Cardiac muscle cell (in vitro differentiated cells and primary cell): ENCODE measurements at places on chromosomes 5 and 9. TPM values are rescaled to one million over a fixed set of nuclear protein-coding genes. Genes with fewer than 3 reads are reported as not detected.

Gene PCDHAC1
- polyA plus RNA-seq, result 3.4 and 5.1 TPM in 2 replicates

- H3K4me3 ChIP-seq, result no peak overlapping the region
- no peaks in the 10 kb centered on the region for H3K4me1 ChIP-seq
- H3K36me3 ChIP-seq, result no peaks in the 10 kb centered on the region
- H3K27me3 ChIP-seq, result peaks cover 19% of the 10 kb centered on the region
- DNase-seq, result no peak
Measured at GRCh38 chr5:92852219-92852618, 728.8 kb downstream of the NR2F1-AS1 start.

- peak overlapping the region; percentile 84 for H3K4me3 ChIP-seq
- peak; percentile 35 for DNase-seq
- H3K4me1 ChIP-seq, result peaks cover 38% of the 10 kb centered on the region
- peaks cover 16% of the 10 kb centered on the region for H3K36me3 ChIP-seq
Measured at GRCh38 chr5:36152324-36153297, 700 bp downstream of the SKP2 start.

DNA sequence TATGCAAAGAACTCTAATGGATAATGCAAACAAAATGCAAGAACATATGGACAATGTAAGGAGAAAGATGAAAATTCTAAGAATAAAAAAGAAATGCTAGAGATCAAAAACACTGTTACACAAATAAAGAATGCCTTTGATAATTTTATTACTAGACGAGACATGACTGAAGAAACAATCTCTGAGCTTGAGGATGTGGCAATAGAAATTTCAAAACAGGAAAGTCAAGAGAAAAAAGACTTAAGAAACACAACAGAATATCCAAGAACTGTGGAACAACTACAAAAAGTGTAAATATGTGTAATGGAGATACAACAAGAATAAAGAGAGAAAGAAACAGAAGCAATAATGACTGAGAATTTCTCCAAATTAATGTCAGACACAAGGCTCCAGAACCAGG, 140.5 kb upstream of the ACOT12 start:
- H3K4me1 ChIP-seq, result peaks cover 11% of the 10 kb centered on the region
- peak overlapping the region; percentile 83 for H3K27ac ChIP-seq
- no peaks in the 10 kb centered on the region for H3K27me3 ChIP-seq
- DNase-seq, result peak; percentile 74

DNA sequence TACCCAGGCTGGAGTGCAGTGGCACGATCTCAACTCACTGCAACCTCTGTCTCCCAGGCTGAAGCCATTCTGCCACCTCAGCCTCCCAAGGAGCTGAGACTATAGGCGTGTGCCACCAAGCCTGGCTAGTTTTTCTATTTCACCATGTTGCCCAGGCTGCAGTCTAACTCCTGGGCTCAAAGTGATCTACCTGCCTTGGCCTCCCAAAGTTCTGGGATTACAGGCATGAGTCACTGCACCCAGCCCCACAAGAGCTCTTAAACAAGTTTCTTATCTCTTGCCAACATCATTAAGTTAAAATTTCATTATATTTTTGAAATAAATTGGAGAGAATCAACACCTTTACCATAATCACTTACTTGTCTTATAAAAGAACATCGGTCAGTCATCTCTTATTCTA, 280.3 kb downstream of the ARHGEF28 start:
- H3K4me3 ChIP-seq, result no peak overlapping the region
- H3K36me3 ChIP-seq, result no peaks in the 10 kb centered on the region
- no peaks in the 10 kb centered on the region for H3K27me3 ChIP-seq
- H3K4me1 ChIP-seq, result no peaks in the 10 kb centered on the region
- H3K27ac ChIP-seq, result no peak overlapping the region

- no peaks in the 10 kb centered on the region for H3K27me3 ChIP-seq
- H3K4me1 ChIP-seq, result peaks cover 33% of the 10 kb centered on the region
- DNase-seq, result peak; percentile 35
- H3K36me3 ChIP-seq, result no peaks in the 10 kb centered on the region
Measured at GRCh38 chr5:72288924-72289323, 31.1 kb downstream of the MRPS27 start.

- no peak overlapping the region for H3K27ac ChIP-seq
- DNase-seq, result no peak
- no peaks in the 10 kb centered on the region for H3K4me1 ChIP-seq
- no peak overlapping the region for H3K4me3 ChIP-seq
- no peaks in the 10 kb centered on the region for H3K36me3 ChIP-seq
Measured at GRCh38 chr9:97774673-97775072, 77.5 kb upstream of the XPA start.

Gene RETREG1
- 39.2 and 46.9 TPM in 2 replicates for polyA plus RNA-seq

GRCh38 chr5:166117072-166118066, 2174.1 kb upstream of the WWC1 start:
- DNase-seq, result no peak
- H3K4me1 ChIP-seq, result no peaks in the 10 kb centered on the region
- no peaks in the 10 kb centered on the region for H3K36me3 ChIP-seq

GRCh38 chr9:131641618-131642495, 96.5 kb downstream of the PRRT1B start:
- DNase-seq, result no peak
- no peaks in the 10 kb centered on the region for H3K36me3 ChIP-seq
- H3K4me3 ChIP-seq, result no peak overlapping the region
- H3K4me1 ChIP-seq, result peaks cover 15% of the 10 kb centered on the region
- H3K27me3 ChIP-seq, result peaks cover 45% of the 10 kb centered on the region

- no peak for DNase-seq
- no peaks in the 10 kb centered on the region for H3K36me3 ChIP-seq
- H3K27ac ChIP-seq, result no peak overlapping the region
- no peaks in the 10 kb centered on the region for H3K4me1 ChIP-seq
- no peaks in the 10 kb centered on the region for H3K27me3 ChIP-seq
- H3K4me3 ChIP-seq, result no peak overlapping the region
Measured at GRCh38 chr5:170619869-170620268, 116.0 kb downstream of the KCNIP1 start.

DNA sequence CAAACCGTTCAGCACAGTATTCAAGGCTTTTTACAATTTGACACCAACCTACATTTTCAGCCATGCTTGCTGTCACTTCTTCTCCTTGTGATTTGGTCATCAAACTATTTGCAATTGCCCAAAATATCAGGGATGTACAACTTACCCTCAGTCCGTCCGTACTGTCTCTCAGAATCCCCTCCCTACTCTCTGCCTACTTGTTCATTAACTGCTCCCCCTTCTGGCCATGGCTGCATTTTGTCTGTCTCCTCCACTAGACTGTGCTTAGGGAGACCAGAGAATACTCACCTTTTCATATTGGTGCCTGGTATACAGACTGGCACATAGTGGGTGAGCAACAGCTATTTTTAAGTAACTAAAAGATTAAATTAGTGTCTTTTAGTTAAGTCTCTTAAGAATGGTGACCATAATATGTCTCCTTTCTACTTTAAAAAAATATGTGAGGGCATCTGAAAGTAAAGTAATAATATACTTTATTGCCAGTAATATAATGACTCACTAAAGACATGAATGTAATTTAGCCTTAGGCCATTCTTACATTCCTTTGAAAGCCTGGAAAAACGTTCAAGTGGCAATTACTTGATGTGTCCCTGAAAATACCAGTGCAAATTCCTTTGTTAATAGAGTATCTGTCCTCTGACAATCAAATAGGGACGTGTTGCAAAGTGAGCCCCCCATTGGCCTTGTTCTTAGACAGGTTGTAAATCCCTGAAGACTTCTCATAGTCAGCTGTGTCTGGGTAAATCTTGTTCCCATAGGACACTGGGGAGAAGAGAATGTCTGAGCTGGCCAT, 27.8 kb downstream of the PRLR start:
- H3K27me3 ChIP-seq, result no peaks in the 10 kb centered on the region
- H3K4me3 ChIP-seq, result no peak overlapping the region
- no peaks in the 10 kb centered on the region for H3K4me1 ChIP-seq
- H3K27ac ChIP-seq, result no peak overlapping the region
- no peaks in the 10 kb centered on the region for H3K36me3 ChIP-seq
- peak; percentile 57 for DNase-seq

GRCh38 chr5:74192606-74193299, 447.8 kb downstream of the ENC1 start:
- no peaks in the 10 kb centered on the region for H3K27me3 ChIP-seq
- H3K36me3 ChIP-seq, result no peaks in the 10 kb centered on the region
- no peak overlapping the region for H3K27ac ChIP-seq
- no peak overlapping the region for H3K4me3 ChIP-seq

DNA sequence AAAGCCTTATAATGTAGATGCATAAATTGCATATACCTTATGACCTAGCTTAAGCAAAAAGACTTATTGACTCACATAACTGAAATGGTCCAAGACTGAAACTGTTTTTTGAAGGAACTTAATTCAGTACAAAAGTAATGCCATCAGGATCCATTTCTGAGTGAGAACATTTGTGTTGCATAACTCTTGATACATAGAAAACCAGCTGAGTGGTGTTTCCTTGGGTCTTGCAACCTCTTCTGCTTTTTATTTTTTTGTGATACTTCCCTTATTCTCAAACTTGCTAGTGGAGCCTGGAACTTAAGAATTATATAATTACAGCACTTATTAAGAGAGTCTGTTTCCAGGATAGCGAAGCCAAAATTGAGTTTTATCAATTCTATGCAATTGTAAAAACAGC, 272.0 kb downstream of the MAN2A1 start:
- no peak for DNase-seq
- H3K27ac ChIP-seq, result no peak overlapping the region
- H3K27me3 ChIP-seq, result peaks cover 96% of the 10 kb centered on the region
- no peaks in the 10 kb centered on the region for H3K36me3 ChIP-seq
- peaks cover 3% of the 10 kb centered on the region for H3K4me1 ChIP-seq

DNA sequence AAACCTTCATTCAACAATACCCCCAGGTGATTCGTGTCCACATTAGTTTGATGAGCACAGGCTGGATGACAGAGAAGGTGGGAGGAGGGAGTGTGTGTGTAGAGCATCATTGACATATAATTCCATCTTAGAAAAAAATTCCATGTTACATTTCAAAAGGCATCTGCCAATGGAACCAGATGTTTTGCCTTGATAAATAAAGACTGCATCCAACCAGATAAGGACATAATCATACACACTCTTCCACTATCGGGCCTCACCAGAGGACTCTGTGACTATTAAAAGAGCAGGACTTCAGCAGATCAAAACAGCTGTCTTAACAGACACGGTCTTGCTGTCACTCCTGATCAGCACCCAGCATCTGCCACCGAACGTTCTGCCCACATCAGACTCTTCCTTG, 96.4 kb upstream of the SPIN1 start:
- no peak overlapping the region for H3K4me3 ChIP-seq
- no peaks in the 10 kb centered on the region for H3K27me3 ChIP-seq
- no peak for DNase-seq

Gene STC2
- polyA plus RNA-seq, result 45.1 and 65.2 TPM in 2 replicates

DNA sequence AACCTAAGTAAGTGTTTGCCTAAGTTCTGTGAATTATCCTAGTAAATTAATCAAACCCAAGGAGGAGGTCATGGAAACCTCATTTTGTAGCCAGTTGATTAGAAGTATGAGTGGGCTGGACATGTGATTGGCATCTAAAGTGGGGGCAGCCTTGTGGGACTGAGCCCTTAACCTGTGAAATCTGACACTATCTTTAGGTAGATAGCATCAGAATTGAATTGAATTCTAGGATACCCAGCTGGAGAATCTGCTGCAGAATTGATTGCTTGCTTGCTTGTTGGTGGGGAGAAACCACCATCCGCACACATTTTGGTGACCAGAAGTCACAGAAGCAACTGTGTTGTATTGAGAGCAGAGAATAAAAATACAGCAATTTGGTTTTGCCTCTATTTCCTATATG, 97.0 kb downstream of the FBXL7 start:
- no peak overlapping the region for H3K27ac ChIP-seq
- H3K4me3 ChIP-seq, result no peak overlapping the region
- no peaks in the 10 kb centered on the region for H3K27me3 ChIP-seq
- H3K4me1 ChIP-seq, result peaks cover 9% of the 10 kb centered on the region

DNA sequence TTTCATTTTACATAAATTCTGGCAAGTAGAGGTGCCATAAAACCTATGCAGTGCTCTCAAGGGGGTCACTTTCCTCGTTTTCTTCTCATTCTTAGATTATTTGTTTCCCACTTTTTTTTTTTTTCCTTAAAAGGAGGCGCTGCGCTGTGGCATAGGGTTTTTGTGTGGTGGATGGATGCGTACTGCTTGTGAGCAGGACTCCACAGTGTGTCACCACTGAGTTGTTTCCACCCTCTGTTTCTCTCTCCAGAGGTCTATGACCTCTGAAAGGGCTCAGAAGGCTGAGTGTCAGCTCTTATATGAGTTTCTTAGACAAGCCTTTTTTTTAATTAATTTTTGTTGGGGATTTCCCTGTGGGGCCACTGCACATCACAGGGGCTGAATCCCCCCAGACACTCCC, 13.6 kb upstream of the CLTB start:
- H3K27me3 ChIP-seq, result no peaks in the 10 kb centered on the region
- H3K27ac ChIP-seq, result no peak overlapping the region
- H3K4me3 ChIP-seq, result no peak overlapping the region

Gene SLC6A3
- polyA plus RNA-seq, result not detected in 2 replicates

- H3K4me1 ChIP-seq, result peaks cover 68% of the 10 kb centered on the region
- H3K27ac ChIP-seq, result peak overlapping the region; percentile 92
- peak; percentile 87 for DNase-seq
- no peaks in the 10 kb centered on the region for H3K27me3 ChIP-seq
Measured at GRCh38 chr9:127977884-127978647, 2.7 kb downstream of the EEIG1 start.

Gene ERCC6L2
- polyA plus RNA-seq, result 22.7 and 32.4 TPM in 2 replicates

Gene GPR150
- polyA plus RNA-seq, result 0.35 and 0.39 TPM in 2 replicates

Gene CCL27
- 1.1 and 1.3 TPM in 2 replicates for polyA plus RNA-seq

Gene MIGA2
- polyA plus RNA-seq, result 44.7 and 48.7 TPM in 2 replicates

- H3K27ac ChIP-seq, result no peak overlapping the region
- H3K4me1 ChIP-seq, result no peaks in the 10 kb centered on the region
- no peak for DNase-seq
- H3K36me3 ChIP-seq, result no peaks in the 10 kb centered on the region
Measured at GRCh38 chr5:4244306-4244705, 648.7 kb downstream of the IRX1 start.

Gene TTC23L
- polyA plus RNA-seq, result 1.2 and 2.8 TPM in 2 replicates

Gene SLC6A19
- 0.05 and 0.32 TPM in 2 replicates for polyA plus RNA-seq

DNA sequence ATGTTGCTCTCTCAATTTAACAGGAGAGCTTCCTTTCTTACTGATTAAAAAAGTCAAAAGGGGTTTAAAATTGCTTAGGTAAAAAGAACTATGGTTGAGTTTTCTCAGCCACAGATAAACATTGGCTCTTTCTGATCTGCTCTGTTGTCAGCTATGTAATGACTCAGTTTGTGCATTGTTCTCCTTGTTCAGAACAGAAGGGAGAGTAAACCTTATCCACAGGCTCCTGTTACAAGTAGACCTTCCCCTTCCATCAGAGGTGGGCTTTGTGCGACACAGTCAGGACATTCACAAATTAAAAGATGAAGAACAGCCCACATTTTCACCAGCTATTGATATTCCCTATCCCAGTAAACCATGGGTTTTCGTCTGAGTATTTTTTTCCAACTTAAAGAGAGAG, 236.3 kb upstream of the SEMA6A start:
- no peak overlapping the region for H3K27ac ChIP-seq
- H3K27me3 ChIP-seq, result no peaks in the 10 kb centered on the region
- H3K36me3 ChIP-seq, result no peaks in the 10 kb centered on the region
- H3K4me3 ChIP-seq, result no peak overlapping the region
- no peak for DNase-seq
- H3K4me1 ChIP-seq, result peaks cover 5% of the 10 kb centered on the region

- H3K4me3 ChIP-seq, result no peak overlapping the region
- DNase-seq, result no peak
- H3K27ac ChIP-seq, result no peak overlapping the region
- H3K27me3 ChIP-seq, result no peaks in the 10 kb centered on the region
- H3K4me1 ChIP-seq, result no peaks in the 10 kb centered on the region
Measured at GRCh38 chr9:7932767-7933166, 133.2 kb upstream of the DMAC1 start.

Gene NME5
- polyA plus RNA-seq, result 8.6 and 10.4 TPM in 2 replicates

GRCh38 chr9:112945620-112946208, 55.0 kb upstream of the SLC46A2 start:
- H3K36me3 ChIP-seq, result no peaks in the 10 kb centered on the region
- no peak overlapping the region for H3K27ac ChIP-seq
- H3K4me3 ChIP-seq, result no peak overlapping the region
- DNase-seq, result no peak
